ENCODE measurements at places on chromosomes 7 and 10. TPM values are rescaled to one million over a fixed set of nuclear protein-coding genes. Genes with fewer than 3 reads are reported as not detected.

GRCh38 chr7:152572101-152572500 is 103.8 kb downstream of the XRCC2 start:
- DNase-seq, result no peak
- no peaks in the 10 kb centered on the region for H3K36me3 ChIP-seq
- H3K4me3 ChIP-seq, result no peak overlapping the region
- no peak overlapping the region for H3K27ac ChIP-seq
- H3K27me3 ChIP-seq, result no peaks in the 10 kb centered on the region

DNA sequence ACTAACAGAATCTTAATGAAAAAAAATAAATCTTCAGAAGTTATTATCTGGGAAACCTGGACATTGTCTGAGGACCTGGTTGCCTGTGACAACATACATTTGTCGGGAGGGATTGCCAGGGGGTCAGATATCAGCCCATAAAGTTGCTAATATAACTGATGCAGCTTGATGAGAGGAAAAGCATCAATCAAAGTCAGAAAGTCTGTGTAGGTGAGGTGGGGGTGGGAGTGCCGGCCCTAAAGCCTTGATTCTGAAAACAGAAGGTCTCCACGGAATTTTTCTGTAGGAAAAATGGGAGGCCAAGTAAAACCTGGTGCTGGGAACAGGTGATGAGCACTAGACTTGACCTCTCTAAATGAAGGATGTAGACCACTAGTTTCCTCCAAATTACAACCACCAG is 281.8 kb downstream of the FGFR2 start:
- H3K27ac ChIP-seq, result no peak overlapping the region
- H3K36me3 ChIP-seq, result no peaks in the 10 kb centered on the region
- DNase-seq, result no peak
- H3K27me3 ChIP-seq, result no peaks in the 10 kb centered on the region

- DNase-seq, result no peak
- no peaks in the 10 kb centered on the region for H3K36me3 ChIP-seq
- no peak overlapping the region for H3K27ac ChIP-seq
- H3K4me3 ChIP-seq, result no peak overlapping the region
Observed at GRCh38 chr7:68319061-68319460, 1279.2 kb upstream of the AUTS2 start.

GRCh38 chr7:119482209-119482608 is 790.8 kb upstream of the KCND2 start:
- H3K4me1 ChIP-seq, result no peaks in the 10 kb centered on the region
- H3K27me3 ChIP-seq, result no peaks in the 10 kb centered on the region
- no peak for DNase-seq
- no peaks in the 10 kb centered on the region for H3K36me3 ChIP-seq
- H3K4me3 ChIP-seq, result no peak overlapping the region

ADD3 gene
- 28.9 TPM for total RNA-seq

GRCh38 chr7:27125986-27126394 is 4.6 kb downstream of the HOXA4 start:
- peaks cover 1% of the 10 kb centered on the region for H3K36me3 ChIP-seq
- H3K27ac ChIP-seq, result no peak overlapping the region
- H3K4me3 ChIP-seq, result no peak overlapping the region
- no peak for DNase-seq

OLAH gene
- 0.26 TPM for total RNA-seq

DNA sequence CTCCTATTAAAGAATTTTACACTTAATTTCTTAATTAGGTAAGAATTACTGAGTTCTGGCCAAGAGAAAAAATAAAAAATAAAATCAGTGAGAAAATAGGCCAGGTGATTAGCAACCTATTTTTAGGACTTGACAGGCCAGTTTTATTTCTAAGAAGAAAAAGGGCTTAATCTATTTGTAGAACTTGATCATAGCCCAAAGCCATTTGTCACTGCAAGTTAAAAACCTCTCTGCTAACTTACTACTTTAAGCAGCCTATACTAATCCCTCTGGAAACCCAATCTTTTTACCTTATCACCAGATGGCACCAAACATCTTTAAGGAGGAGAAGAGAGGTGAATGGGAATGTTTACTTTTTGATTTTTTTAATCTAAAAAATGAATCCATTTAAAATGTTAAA is 222.1 kb upstream of the RHOBTB1 start:
- H3K27me3 ChIP-seq, result peaks cover 6% of the 10 kb centered on the region
- no peaks in the 10 kb centered on the region for H3K36me3 ChIP-seq
- H3K4me1 ChIP-seq, result no peaks in the 10 kb centered on the region
- no peak overlapping the region for H3K4me3 ChIP-seq

DNA sequence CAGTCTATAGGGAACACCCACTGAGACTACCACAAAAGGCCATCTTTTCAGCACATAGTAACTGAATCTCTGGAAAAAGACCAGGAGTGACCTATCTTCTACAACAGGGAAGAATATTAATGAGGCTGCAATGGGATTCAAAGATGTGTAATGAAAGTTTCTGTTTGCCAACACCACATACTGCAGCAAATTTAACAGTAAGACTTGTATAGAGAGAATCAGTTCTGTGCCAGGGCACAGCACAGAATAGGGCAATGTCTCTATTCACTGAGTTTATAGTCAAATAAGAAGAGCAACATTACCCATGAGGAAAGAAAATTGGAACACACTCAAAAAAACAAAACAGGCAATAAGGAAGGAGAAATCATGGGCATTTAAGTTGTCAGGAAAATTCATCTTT is 91.4 kb upstream of the PTN start:
- no peak overlapping the region for H3K27ac ChIP-seq
- H3K27me3 ChIP-seq, result no peaks in the 10 kb centered on the region
- no peaks in the 10 kb centered on the region for H3K4me1 ChIP-seq
- DNase-seq, result no peak
- H3K36me3 ChIP-seq, result no peaks in the 10 kb centered on the region

CLCN1 gene
- total RNA-seq, result not detected

DNA sequence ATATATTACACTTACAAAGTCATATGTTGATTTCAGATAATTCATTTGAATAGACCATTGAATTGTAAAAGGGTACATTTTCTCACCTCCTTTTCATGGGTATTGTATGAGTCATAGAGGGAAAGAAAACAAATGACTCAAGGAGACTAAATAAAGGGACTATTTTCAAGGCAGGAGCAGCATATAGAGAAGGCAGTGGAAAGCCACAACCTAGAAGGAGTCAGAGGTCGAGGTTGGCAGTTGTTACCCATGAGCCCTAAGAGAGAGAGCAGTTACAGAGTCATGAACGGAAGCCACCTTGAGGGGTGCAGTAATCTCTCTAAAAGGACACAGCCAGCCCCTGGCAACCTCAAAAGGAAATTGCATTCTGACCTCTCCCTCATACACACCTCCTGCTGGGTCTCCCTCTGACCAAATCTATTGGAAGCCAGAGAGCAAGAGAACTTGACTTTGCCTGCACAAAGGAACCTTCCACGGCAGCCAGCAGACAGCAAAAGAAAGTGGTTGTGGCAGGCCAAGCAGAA is 137.9 kb downstream of the GRM8 start:
- no peaks in the 10 kb centered on the region for H3K36me3 ChIP-seq
- no peak overlapping the region for H3K4me3 ChIP-seq
- no peaks in the 10 kb centered on the region for H3K27me3 ChIP-seq
- H3K4me1 ChIP-seq, result no peaks in the 10 kb centered on the region
- no peak overlapping the region for H3K27ac ChIP-seq

DNA sequence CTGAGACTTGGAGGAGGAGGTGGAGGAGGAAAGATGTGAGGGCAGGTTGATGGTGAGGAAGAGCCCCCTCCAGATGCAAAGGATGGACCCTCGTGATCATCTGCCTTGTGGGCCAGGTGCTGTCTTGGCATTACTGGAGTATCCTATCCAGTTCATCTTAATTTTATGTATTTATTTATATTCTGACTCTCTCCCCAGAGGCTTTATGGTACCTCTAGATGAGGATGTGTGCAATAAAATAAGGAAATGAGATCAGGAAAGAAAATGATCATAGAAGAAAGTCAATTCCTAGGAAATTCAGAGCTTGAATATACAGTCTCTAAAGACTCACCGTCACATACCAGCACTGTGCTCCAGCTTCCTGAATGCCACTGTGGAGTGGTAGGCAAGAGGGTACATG is 94.1 kb downstream of the LRRC18 start:
- no peak overlapping the region for H3K4me3 ChIP-seq
- no peak for DNase-seq
- no peaks in the 10 kb centered on the region for H3K36me3 ChIP-seq
- H3K27ac ChIP-seq, result no peak overlapping the region
- no peaks in the 10 kb centered on the region for H3K27me3 ChIP-seq

CFAP58 gene
- total RNA-seq, result 0.19 TPM

DNA sequence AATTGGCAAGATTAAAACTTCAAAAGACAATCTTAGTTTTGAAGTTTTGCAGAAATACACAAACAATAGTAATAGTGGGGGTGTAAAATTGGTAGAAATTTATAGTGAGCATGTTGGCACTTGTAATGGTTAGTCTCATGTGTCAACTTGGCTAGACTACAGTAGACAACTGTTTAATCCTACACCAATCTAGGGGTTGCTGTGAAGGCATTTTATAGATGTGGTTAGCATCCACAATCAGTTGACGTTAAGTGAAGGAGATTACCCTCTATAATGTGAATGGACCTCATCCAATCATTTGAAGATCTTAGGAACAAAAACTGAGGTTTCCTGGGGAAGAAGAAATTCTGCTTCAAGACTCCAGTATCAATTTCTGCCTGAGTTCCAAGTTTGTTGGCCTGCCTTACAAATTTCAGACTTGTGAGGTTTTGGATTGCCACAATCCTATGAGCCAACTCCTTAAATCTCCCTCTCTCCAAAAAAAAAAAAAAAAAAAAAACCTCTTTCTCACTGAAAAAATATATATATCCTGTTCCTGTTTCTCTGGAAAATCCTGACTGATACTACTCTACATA is 531.6 kb upstream of the IGFBP3 start:
- H3K4me1 ChIP-seq, result no peaks in the 10 kb centered on the region
- DNase-seq, result peak; percentile 4
- no peak overlapping the region for H3K27ac ChIP-seq
- H3K36me3 ChIP-seq, result no peaks in the 10 kb centered on the region
- no peaks in the 10 kb centered on the region for H3K27me3 ChIP-seq

DNA sequence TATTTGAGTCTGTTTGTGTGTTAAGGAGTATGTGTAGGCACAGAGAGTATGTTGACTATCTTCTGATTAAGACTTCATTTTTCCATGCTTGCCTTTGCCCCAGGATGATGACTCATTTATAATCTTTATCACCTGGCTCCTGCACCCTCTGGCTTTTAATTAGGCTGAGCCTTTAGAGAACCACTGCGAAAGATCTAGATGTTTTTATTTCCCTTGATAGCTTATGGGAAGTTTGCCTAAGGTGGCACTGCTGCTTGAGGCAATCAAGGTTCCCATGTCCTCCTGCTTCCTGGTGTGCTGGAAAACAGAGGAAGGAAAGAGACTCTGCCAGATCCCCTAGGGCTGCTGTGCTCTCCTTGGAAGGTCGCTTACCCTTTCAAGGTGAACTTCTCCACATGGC is 114.6 kb downstream of the ARL4A start:
- H3K27ac ChIP-seq, result no peak overlapping the region
- no peaks in the 10 kb centered on the region for H3K4me1 ChIP-seq
- H3K27me3 ChIP-seq, result peaks cover 9% of the 10 kb centered on the region

SCIN gene
- total RNA-seq, result not detected

GRCh38 chr7:80722616-80723195 is 84.3 kb downstream of the CD36 start:
- H3K27me3 ChIP-seq, result no peaks in the 10 kb centered on the region
- no peaks in the 10 kb centered on the region for H3K4me1 ChIP-seq
- H3K36me3 ChIP-seq, result no peaks in the 10 kb centered on the region
- no peak for DNase-seq
- no peak overlapping the region for H3K4me3 ChIP-seq

CFAP69 gene
- total RNA-seq, result not detected

- no peaks in the 10 kb centered on the region for H3K4me1 ChIP-seq
- H3K27me3 ChIP-seq, result no peaks in the 10 kb centered on the region
- H3K27ac ChIP-seq, result no peak overlapping the region
- no peak for DNase-seq
- no peak overlapping the region for H3K4me3 ChIP-seq
Observed at GRCh38 chr7:1848911-1849311, 178.8 kb downstream of the ELFN1 start.

DNA sequence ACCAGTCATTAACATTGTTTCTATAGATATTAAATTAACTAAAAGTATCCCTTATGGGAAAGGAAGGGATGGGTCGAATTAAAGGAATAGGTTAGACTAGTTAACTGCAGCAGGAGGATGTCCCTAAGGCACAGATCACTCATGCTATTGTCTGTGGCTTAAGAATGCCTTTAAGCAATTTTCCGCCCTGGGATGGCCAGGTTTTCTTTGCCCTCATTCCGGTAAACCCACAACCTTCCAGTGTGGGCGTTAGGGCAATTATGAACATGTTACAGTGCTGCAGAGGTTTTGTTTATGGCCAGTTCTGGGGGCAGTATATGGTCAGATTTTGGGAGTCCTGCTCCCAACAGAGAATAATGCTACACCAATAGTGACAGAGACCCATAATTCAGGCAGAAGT is 139.3 kb upstream of the CDK13 start:
- no peaks in the 10 kb centered on the region for H3K36me3 ChIP-seq
- peaks cover 26% of the 10 kb centered on the region for H3K27me3 ChIP-seq
- no peaks in the 10 kb centered on the region for H3K4me1 ChIP-seq

DNA sequence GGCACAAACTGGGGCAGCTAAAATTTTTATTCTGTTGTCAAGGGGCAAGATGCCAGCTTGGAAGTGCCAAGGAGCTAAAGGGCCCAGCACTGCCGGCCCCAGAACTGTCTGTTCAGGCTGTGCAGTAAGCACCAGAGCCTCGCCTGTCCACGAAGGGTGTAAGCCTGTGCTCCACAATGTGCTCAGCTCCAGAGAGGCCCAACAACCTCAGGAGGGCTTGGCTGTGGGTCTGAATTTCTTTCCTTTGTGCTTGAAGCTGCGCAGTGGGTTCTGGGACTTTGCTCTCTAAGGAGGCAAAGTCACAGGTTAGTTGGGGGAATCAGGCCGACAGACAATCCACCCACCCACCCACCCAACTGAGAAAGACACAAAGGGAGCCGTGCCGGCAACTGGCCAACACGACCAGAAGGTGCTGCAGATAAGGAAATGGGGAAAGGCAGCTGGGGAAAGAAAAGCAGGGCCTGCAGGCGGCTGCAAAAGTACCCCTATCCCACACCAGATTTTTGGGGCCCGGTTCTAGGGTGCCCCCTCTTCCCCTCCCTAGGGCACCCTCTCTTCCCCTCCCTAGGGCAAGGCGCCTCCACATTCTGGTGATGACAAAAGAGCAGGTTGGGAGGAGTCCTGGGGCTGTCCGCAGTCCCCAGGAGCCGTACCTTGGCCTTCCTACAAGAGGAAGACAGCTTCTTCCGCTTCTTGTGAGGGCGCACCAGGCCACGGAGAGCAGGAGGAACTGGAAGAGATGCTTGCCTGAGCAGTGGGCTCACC is 7.7 kb downstream of the DDX56 start:
- no peak overlapping the region for H3K27ac ChIP-seq
- H3K4me3 ChIP-seq, result no peak overlapping the region
- no peaks in the 10 kb centered on the region for H3K4me1 ChIP-seq
- no peaks in the 10 kb centered on the region for H3K27me3 ChIP-seq

GRCh38 chr10:26647602-26648244 is 49.8 kb upstream of the PDSS1 start:
- H3K27me3 ChIP-seq, result no peaks in the 10 kb centered on the region
- H3K4me3 ChIP-seq, result no peak overlapping the region
- no peak overlapping the region for H3K27ac ChIP-seq
- H3K36me3 ChIP-seq, result no peaks in the 10 kb centered on the region
- no peaks in the 10 kb centered on the region for H3K4me1 ChIP-seq
- no peak for DNase-seq
